ENCODE measurements at places on chromosomes 1 and 21. TPM values are rescaled to one million over a fixed set of nuclear protein-coding genes. Genes with fewer than 3 reads are reported as not detected.

The GJA4 gene
- polyA plus RNA-seq = 35.0 TPM

- no peak for DNase-seq
Measured at GRCh38 chr1:161499099-161500039, 5.9 kb upstream of the FCGR2A start.

The PLA2G2F gene
- polyA plus RNA-seq = not detected

The CR2 gene
- 0.04 TPM for polyA plus RNA-seq

DNA sequence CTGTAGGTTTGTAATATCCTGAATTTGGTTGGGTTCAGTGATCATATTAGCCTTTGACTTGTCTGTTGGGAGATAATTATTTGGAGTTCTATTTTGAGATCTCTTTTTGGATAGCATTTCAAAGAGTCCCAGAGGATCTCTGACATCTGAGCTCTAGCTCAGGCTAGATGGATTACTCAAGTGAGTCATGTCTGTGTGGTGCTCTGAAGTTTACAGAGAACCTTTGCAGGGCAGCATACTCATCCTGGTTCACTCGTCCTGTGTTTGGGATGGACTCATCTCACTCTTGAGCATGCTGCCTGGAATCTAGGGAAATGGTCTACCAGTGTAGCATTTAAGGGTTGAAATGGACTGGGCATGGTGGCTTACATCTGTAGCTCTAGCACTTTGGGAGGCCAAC is 29.4 kb upstream of the BMP8A start:
- DNase-seq = no peak

DNA sequence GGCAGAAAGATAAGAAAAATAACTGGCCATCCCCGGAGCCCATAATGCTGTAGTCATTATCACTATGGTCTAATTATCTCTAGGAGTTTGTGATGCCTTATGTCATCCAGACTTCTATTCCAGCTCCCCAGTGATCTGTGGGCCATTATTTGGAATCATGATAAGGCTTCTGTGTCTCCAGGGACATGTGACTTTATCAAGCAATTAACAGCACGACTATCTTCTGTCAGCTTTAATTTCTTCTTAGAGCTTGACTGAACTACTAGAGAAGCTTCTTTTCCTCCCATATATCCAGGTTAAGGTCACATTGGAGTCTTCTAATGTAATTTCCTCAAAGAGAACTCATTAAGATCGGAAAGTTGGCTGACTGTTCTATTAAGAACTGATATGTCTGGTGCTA is 100.4 kb downstream of the LHX8 start:
- DNase-seq = no peak

- peak; percentile 89 for DNase-seq
Measured at GRCh38 chr1:2212532-2213491, 15.3 kb upstream of the SKI start.

The RNF11 gene
- polyA plus RNA-seq = 113 TPM

DNA sequence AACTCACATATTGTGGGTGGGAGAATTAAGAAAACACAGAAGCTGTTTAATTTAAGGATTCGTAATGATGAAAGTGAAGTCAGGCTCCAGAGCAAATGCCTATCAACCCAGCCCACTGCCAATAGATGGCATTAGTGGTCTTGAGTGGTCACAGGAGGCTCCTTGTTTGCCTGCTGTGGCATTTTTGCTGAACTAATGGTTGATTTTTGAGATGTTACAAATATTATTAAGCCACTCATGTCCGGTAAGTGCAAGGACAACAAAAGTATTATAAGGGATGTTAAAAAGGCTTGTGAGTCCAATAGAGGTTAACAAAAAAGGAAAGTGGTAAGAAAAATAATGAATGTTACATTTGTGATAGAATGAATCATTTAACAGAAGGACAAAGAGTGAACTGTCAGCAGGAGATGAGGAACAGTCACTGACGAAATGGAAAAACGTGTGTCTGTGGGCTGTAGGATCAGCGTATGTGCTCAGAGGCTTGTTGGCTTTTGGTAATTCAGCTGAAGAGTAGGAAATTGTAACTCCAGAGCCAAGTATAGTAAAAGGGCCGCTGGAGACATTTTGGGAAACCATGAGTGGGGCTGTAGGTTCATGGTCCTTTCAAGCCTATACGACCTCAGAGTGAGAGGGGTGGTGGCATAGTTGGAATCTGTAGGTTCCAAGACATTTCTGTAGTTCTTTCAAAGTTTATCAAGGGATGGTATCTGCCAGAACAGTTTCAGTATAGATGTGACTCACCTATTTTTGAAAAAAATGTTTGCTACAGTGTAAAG is 11.2 kb downstream of the SFT2D2 start:
- DNase-seq = no peak

GRCh38 chr1:43271186-43272118 is 1.7 kb downstream of the TMEM125 start:
- no peak for DNase-seq

The F5 gene
- 0.11 TPM for polyA plus RNA-seq

The CSDE1 gene
- 465 TPM for polyA plus RNA-seq

GRCh38 chr1:243459059-243459458 is 203.2 kb downstream of the SDCCAG8 start:
- DNase-seq = no peak

- no peak for DNase-seq
Measured at GRCh38 chr1:115648717-115649691, 7.2 kb downstream of the VANGL1 start.

The ARHGEF19 gene
- polyA plus RNA-seq = 2.5 TPM

The FMO2 gene
- 1.2 TPM for polyA plus RNA-seq

The OLFM3 gene
- 0.37 TPM for polyA plus RNA-seq

- DNase-seq = no peak
Measured at GRCh38 chr1:94254073-94254810, 16.9 kb upstream of the ARHGAP29 start.

The SLAMF6 gene
- polyA plus RNA-seq = 0.16 TPM

DNA sequence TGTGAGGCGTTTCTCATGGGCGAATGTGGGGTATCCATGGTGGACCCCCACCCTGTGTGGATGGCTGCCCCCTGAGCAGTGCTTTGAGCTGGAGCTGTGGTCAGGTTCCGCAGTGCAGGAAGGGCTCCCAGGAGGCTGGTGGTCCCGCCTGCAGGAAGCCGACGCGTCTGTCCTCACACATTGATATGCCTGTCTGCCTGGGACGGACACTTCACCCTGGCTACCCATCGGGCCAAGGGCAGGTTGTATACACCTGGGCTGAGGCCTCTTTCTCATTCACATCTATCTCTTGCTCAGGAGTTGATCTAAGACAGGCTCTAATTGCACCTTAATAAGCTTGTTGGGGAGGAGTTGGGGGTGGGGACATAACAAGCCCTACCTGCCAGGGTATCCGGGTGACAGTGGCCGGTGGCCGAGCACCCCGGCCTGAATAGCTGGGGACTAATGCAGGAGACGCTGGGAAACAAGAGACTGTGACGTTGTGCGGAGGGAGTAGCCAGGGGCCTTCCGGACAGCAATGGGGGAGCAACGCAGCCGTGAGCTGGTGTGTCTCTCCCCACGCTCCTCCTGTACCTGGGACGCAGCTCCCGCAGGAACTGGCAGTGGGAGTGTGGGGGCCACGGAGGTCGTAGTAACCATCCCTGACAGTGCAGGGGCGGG is 21.7 kb downstream of the PDXK start:
- DNase-seq = no peak

The ZFP69 gene
- polyA plus RNA-seq = 5.8 TPM

The SPRR2G gene
- polyA plus RNA-seq = not detected

- DNase-seq = no peak
Measured at GRCh38 chr1:29172415-29172939, 9.2 kb downstream of the SRSF4 start.

GRCh38 chr21:39182484-39183271 is 573 bp downstream of the PSMG1 start:
- DNase-seq = no peak

- DNase-seq = no peak
Measured at GRCh38 chr1:230609208-230609607, 33.1 kb upstream of the COG2 start.

- DNase-seq = no peak
Measured at GRCh38 chr1:29683472-29683871, 447.1 kb downstream of the PTPRU start.

DNA sequence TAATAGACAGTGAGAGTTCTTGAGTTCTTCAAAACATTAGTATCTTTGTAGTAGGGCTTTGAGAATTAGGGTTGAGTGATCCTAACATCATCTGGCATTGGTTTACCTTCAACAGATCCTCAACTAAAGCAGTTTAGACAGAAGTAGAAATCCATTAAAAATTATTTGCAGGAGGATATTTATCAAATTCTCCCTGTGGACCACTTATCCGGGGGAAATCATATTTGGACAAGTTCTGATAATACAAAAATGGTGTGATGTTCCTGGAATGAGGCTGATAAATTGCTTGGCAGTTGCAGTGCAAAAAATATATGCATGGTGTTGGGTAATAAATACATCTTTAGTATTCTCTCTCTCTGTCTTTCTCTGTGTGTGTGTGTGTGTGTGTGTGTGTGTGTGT is 115.1 kb upstream of the CHODL start:
- DNase-seq = peak; percentile 25

The CFHR3 gene
- polyA plus RNA-seq = 2.5 TPM

- no peak for DNase-seq
Measured at GRCh38 chr1:10755970-10756521, 40.4 kb downstream of the CASZ1 start.

The DPH2 gene
- 18.6 TPM for polyA plus RNA-seq

- no peak for DNase-seq
Measured at GRCh38 chr1:209721323-209721722, 16.7 kb downstream of the HSD11B1 start.

DNA sequence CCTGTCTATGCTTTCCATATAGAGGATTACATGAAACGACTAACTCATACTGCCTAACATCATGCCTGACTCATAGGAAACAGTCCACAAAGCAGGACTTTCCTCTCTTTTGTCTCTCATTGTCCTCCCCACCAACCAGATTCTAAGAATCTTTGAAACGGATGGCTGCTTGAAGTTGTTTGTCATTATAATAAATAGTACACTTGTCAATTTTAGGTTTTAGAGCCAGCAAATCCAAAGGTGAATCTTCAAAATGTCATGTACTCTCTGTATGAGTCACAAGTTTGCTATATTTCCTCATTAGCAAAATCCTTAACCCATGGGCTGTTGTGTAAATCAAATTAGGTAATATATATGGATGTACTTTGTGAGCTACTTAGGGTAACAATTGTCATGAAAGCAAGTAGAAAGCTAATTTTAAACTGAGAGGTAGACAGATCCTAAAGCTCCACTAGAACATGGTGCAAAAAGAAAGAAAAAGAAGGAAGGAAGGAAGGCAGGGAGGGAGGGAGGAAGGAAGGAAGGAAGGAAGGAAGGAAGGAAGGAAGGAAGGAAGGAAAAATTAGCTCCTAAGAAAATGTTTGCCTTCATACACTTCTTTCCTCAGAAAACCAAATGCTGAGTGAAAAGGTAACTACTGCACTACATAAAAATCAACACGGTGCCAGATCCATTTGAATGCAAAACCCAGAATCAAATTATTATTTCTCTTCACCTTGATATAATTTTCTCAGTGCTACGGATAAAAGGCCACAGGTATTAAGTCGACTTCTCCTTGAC is 129.5 kb upstream of the PRMT6 start:
- no peak for DNase-seq

The TRAF3IP3 gene
- 3.1 TPM for polyA plus RNA-seq

DNA sequence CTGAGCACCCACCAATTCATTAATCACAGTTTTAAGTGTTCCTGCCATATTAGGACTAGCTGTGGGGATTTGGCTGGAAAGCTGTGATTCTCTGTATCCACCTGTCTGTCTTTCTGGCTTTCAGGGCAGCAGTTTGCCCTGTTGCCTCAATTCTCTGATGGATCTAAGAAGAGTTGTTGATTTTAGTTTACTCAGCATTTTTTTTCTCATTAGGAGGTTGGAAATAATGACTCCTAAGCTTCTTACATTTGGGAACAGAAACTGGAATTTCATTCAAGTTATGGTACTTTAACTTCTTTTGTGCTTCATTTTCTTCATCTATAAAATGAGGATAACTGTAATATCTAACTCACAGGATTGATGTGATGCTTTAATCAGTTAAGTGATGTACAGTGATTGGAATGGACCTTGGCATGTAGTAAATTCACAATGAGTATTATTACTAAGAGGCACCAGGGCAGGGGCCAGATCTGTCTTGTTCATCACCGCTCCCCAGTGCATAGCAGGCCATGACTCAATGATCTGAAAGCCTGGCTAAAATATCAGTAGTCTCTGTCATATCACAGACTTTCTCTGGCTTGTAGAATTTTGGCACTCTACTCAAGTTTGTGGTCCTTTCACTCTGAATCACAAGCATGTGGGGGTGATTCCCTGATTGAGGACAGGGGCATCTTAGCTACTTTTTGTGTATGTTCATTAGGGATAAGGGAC is 51.4 kb upstream of the GREM2 start:
- DNase-seq = no peak

- DNase-seq = no peak
Measured at GRCh38 chr1:54980046-54980527, 341 bp upstream of the TMEM61 start.

The NBPF6 gene
- not detected for polyA plus RNA-seq

Measured in forelimb muscle (tissue), 1 donor.